NCI-H524 (cell line): ENCODE measurements at places on chromosomes 6 and 20.

GRCh38 chr6:158283304-158283980, 28.8 kb upstream of the TULP4 start:
- no peak for DNase-seq

- no peak for DNase-seq
These were observed 232.4 kb downstream of the ZFAND3 start for GRCh38 chr6:38051819-38052434.

GRCh38 chr20:45053430-45054351, 47.2 kb downstream of the KCNS1 start:
- no peak for DNase-seq

DNA sequence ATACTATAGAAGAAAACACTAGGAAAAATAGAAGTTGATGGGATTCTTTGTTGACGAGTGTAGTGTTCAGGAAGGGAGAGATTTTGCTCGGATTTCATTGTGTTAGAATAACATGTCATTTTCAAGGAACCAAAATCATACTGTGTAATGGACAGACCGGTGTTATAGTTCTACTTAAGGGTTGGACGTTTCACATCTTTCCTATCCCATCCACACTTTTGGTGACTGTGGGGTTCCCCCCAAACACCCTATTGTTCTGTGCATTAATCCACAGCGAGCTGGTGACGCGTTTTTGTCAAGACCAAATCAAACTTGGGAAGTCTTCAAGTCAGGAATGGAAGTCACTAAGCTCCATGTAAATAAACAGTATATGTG, 43.3 kb downstream of the TRIM27 start:
- no peak for DNase-seq

DNA sequence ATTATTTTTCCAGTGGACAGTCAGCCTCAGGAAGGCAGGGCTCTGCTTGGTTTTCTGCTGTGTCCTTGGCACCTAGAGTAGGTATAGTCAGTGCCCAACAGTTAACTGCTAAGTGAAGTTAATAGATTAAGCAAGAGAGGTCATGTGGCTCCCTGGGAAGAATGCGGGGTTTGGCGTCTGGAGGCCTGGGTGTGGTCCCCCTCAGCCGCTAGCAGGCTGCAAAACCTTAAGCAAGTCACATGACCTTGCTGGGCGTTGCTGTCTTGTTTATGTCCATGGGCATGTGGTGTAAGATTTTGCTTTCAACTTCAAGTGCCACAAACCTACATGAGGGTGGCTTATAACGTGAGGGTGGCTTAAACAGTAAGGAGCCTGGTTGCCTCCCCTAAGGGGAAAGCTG, 75.5 kb upstream of the SCP2D1 start:
- no peak for DNase-seq

DNA sequence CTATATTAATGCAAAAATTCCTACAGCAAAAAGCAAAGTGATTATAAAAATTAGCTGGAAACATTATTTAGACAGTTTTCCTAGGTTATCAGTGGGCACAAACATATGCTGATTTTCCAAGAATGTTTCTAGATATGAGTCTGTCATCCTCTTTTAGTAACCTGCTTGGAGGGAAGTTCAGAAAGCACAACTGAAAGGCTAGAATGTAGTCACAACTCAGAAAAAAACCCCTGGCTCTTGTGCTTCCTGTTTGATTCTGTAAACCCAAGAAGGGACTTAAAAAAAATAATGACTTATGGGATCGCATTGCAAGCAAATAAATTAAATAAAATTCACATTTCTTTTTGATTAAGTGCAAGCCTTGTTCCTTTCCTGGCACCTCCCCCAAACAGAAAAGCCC, 708.4 kb upstream of the EPHA7 start:
- DNase-seq, result no peak

DNA sequence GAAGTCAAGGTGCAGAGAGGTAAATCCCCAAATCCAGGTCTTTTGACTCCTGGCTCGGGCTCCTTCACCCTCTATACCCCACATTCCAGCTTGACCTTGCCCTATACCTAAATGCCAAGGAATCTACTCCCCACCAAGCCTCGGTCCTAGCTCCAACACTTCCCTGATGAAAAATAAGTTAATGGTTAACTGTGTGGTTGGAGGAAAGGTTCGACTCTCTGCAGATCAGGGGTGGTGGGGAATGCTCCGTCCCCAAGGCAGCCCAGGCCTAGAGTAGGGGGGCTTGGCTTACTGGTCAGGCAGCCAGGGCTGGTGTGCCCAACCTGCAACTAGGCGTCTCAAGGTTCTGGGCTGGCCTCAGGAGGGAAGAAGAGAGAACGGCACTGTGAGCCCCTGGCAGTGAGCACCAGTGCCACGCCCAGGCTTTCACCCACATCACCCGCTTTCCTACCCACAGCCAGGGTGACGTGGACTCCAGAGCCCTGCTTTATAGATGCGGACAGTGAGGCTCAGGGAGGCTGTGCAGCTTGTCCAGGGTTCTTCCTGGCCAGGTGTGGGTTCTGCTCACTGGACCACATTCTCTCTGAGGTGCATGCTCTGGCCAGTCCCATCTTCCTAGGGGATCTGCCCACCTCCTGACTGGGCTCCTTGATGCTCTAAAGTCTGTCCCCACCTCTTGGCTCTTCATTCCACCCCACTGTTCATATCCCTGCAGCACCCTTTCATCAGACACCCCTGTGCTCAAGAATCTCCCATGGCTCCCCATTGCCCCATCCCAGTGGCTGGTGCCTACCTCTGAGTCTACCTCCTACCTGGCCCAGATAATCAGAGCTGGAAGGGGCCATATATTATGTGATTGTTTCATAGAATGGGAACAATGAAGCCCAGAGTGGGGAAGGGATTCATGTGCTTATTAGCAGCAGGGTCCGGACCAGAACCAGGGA, 8.2 kb downstream of the SPDEF start:
- no peak for DNase-seq

DNA sequence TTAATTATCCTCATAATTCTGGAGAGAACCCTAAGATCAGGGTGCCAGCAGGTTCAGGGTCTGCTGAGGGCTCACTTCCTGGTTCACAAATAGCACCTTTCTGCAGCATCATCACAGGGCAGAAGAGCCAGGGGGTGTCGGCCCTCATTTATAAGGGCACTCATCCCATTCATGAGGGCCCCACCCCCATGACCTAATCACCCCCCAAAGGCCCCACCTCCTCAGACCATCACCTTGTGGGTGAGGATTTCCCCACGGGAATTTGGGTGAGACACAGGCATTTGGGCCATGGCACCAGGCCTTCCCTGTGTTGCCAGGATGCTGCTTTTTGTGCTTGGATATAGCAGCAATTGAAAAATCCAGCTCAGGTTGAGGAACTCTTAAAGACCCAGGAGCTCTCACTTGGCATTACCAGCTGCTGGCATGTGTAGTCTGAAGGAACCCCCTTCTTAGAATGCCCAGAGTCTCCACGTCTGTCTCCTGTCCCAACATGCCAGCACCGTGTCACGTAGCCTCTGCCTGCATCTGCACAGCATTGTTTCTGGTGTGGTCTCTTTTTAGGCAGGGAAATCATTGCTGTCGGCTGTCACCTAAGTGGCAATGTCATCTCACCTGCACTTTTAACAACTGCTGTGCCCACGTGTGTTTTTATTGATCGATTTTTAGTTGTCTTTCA, 71.5 kb downstream of the RPP40 start:
- DNase-seq, result no peak

- DNase-seq, result no peak
These were observed 21.6 kb downstream of the C6orf163 start for GRCh38 chr6:87366072-87366827.

DNA sequence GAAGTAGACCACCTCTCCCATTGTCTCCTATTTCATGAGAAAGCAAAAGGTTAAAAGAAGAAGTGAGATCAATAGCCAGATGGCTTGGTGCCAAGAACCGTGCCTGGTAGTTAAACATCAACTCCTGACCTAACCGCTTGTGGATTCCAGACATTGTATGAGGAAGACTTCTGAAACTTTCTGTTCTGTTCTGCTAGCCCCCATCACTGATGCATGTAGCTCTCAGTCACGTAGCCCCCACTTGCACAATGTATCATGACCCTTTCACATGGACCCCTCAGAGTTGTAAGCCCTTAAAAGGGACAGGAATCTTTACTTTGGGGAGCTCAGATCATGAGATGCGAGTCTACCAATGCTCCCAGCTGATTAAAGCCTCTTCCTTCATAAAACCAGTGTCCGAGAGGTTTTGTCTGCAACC, 301.2 kb downstream of the RNGTT start:
- no peak for DNase-seq

DNA sequence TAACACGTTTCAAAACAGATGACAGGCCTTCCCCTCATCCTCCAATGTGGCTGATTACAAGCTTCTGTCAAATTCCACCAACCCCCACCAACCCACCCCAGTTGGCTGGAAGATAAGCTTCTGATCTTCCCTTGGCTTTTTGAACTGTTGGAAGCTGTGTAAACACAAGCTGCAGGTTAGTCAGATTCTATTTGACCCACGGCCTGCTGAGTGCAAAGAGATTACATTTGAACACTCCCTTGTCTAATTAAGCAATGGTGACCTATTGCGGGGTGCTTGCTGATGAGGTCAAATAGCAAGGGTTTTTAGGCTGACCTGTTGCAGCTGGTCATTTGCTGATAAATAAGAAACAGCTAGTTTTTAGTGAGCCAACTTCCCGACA, 379.7 kb downstream of the BMP2 start:
- DNase-seq, result no peak

DNA sequence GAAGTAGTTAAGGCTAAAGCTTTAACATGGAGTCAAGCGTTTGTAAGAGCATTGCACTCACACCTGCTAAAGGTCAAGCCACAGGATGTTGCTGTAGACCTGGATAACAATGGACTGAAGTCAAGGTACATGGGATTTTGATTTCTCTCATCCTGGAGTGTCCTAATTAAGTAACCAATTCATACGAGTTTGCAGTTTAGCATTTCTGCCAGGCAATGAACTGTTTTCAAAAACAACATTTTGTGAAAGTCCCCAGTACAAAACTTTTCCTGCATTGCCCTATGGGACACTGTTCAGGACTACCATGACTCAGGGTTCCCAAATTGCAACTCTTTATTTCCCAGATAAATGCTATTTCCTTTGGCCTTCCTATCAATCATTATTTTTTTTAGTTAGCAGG, 17.4 kb upstream of the SIRPB1 start:
- no peak for DNase-seq

DNA sequence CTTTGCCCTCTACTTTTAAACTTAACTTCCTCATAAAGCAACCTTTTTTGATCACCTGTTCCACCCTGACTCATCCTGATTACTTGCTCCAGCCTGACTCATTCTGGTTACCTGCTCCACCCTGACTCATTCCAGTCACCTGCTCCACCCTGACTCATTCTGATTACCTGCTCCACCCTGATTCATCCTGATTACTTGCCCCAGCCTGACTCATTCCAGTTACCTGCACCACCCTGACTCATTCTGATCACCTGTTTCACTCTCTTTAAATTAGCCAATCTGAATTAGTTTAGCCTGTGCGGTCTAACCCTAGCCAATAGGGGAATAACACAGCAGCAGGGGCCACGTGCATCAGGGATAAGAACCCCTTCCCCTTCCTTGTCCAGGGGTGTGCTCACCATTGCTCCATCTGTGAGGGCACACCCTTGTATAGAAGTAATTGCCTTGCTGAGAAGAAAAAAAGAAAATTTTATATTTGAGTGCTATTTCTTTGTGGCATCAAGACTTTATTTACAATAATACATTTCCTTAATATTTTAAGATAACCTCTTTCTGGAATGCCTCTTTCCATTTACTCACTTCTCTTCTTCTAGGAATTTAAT, 17.9 kb downstream of the HLA-G start:
- DNase-seq, result no peak

DNA sequence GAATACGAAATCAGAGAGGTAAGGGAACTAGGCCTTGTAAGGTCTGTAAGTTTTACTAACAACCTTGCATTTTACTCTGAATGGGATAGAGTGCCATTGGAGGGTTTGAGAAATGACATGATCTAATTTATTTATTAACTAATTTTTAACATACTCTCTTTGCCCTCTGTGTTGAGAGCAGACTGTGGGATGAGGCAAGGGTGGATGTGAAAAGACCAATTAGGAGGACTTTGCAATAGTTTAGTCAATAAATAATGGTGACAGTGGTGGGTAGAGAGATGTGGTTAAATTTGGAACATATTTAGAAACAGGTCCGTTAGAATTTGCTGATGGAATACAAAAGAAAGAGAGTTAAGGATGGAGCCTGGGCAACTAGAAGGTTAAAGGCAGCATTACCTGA, 60.0 kb downstream of the MKKS start:
- no peak for DNase-seq

- no peak for DNase-seq
These were observed 9.1 kb upstream of the SERPINB6 start for GRCh38 chr6:2980465-2980855.

DNA sequence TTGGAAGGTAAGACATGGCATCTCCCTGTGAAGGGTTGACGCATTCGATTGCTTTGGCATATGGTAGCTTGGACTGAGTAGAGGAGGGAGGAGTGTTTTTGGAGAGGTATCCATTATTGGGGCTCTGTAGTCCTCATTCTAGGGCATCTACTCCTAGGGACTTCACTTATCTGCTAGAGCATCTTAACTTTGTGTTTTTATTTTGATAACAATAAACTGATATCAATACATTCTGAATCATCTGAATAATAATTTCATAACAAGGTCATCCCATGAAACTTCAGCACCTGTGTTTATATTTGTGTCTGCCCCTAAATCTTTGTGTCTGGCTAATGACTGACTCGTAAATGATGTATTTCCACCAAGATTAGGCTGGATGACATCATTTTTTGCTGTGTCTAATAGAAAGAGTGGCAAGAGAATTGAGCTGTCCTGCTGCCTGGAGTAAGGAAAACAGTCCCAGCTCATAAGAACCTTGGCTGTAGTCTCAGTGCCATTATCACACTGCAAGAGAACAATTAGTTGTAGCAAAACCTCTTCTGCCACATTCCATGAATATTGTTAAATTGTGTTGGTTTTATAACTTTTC, 288.5 kb downstream of the PRL start:
- DNase-seq, result no peak

DNA sequence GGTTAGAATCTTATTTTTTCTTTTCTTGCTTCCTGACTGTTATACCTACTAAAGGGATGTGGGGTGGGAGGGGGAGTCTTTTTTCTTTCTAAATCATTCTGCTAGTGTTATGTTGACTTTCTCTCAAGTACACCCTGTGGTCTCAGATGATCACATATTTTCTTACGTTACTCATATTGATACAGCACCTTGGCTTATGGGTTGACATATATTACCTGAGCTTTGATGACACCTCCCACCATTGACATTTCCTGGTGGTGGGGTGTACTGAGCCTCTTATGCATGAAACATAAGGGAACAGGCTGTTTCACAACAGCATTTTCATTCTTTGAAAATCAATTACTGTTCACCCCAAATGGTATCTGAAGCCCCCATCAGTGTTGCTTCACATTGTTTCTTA, 169.8 kb downstream of the MMS22L start:
- no peak for DNase-seq
